Gastroesophageal sphincter (tissue), 4 donors: ENCODE measurements at places on chromosomes 4 and X. TPM values are rescaled to one million over a fixed set of nuclear protein-coding genes. Genes with fewer than 3 reads are reported as not detected.

HDAC8 gene
- 34.2 TPM for total RNA-seq

UGT2B7 gene
- not detected for total RNA-seq

CHRNA9 gene
- total RNA-seq, result not detected

- no peak overlapping the region for H3K4me3 ChIP-seq
- H3K4me1 ChIP-seq, result no peaks in the 10 kb centered on the region
- H3K27me3 ChIP-seq, result no peaks in the 10 kb centered on the region
- H3K27ac ChIP-seq, result no peak overlapping the region
- no peaks in the 10 kb centered on the region for H3K36me3 ChIP-seq
These were observed 935.5 kb downstream of the ADGRL3 start for GRCh38 chr4:62135565-62136156.

XAGE2 gene
- not detected for total RNA-seq

GRCh38 chr4:185834088-185834487 lies 22.1 kb upstream of the SORBS2 start:
- H3K36me3 ChIP-seq, result no peaks in the 10 kb centered on the region
- no peak for ATAC-seq
- no peak overlapping the region for H3K27ac ChIP-seq
- H3K4me1 ChIP-seq, result peaks cover 6% of the 10 kb centered on the region

DMD gene
- total RNA-seq, result 142 TPM

DNA sequence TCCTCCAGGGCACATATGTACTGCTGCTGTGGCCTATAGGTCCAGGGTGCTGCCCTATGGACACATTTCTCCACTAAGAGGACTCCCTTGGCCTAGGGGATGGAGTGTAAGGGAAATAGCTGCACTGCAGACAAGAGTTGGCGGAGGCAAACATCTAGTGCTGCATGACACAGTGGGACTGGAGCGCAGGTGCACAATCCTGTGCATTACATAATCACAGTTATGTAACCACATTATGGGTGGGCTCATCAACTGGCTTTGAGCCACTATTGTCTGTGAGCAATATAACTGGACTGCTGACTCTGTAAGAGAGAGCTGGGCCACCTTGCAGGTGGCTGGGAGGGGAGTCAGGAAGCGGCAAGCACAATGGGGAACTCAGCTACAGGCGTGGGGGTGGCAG lies 3.2 kb upstream of the TIGD2 start:
- peaks cover 21% of the 10 kb centered on the region for H3K4me1 ChIP-seq
- H3K27me3 ChIP-seq, result no peaks in the 10 kb centered on the region
- no peaks in the 10 kb centered on the region for H3K36me3 ChIP-seq
- ATAC-seq, result no peak
- no peak overlapping the region for H3K27ac ChIP-seq

GRCh38 chrX:22730542-22730941 lies 269.2 kb upstream of the DDX53 start:
- ATAC-seq, result no peak
- H3K27me3 ChIP-seq, result no peaks in the 10 kb centered on the region
- H3K36me3 ChIP-seq, result no peaks in the 10 kb centered on the region
- no peaks in the 10 kb centered on the region for H3K4me1 ChIP-seq

EPGN gene
- not detected for total RNA-seq

GRCh38 chr4:173879509-173879908 lies 349.5 kb upstream of the HAND2 start:
- no peaks in the 10 kb centered on the region for H3K27me3 ChIP-seq
- H3K27ac ChIP-seq, result no peak overlapping the region
- no peak overlapping the region for H3K4me3 ChIP-seq
- no peaks in the 10 kb centered on the region for H3K36me3 ChIP-seq
- H3K4me1 ChIP-seq, result no peaks in the 10 kb centered on the region
- no peak for ATAC-seq

TMSB15C gene
- 2.9 TPM for total RNA-seq
